ENCODE measurements at places on chromosomes 6 and 20.
A peak's percentile ranks its signal among the peaks of the same experiment; 100 is the strongest.

GRCh38 chr6:17057322-17057721, 44.5 kb upstream of the STMND1 start:
- no peak for DNase-seq

- DNase-seq = no peak
These were observed 115.2 kb downstream of the PSMB1 start for GRCh38 chr6:170437719-170438401.

DNA sequence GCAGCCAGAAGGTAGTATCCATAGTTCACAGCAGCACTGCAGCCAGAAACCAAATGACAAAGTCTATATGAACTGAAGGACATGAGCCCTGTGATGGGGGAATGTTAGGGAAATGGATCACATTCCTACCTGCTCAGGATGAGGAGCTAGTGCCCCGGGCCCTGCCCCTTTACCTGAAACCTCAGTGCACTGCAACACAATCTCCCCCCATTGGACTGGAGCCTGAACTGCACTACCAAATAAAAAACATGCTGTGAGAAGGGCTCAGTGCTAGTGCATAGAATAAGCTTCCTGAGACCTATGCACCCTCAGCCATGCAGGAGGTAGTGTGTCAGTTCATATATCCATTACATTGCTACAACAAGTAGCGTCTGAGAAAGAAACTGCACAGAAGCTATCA, 477.8 kb downstream of the HACE1 start:
- DNase-seq = no peak

GRCh38 chr20:12977328-12978125, 31.2 kb upstream of the SPTLC3 start:
- DNase-seq = no peak

GRCh38 chr6:34912715-34913464, 23.8 kb downstream of the ANKS1A start:
- DNase-seq = no peak

DNA sequence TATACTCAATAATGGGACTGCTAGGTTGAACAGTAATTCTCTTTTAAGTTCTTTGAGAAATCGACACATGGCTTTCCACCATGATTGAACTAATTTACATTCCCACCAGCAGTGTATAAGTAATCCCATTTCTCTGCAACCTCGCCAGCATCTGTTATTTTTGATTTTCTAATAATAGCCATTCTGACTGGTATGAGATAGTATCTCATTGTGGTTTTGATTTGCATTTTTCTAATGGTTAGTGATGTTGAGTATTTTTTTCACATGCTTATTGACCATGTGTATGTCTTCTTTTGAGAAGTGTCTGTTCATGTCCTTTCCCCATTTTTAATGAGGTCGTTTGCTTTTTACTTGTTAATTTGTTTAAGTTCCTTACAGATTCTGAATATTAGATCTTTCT, 66.5 kb downstream of the STK4 start:
- no peak for DNase-seq

DNA sequence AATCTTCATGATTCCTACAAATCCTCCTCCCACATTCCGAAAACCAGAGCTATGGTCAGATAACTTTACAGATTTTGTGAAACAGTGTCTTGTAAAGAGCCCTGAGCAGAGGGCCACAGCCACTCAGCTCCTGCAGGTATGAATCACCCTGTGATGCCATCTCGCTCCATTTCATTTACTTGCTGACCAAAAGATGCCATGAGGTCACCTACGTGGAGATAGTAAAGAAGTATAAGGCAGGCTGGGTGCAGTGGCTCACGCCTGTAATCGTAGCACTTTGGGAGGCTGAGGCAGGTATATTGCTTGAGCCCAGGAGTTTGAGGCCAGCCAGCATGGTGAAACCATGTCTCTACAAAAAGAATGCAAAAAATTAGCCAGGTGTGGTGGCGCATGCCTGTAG, 30.9 kb downstream of the STK4 start:
- no peak for DNase-seq

DNA sequence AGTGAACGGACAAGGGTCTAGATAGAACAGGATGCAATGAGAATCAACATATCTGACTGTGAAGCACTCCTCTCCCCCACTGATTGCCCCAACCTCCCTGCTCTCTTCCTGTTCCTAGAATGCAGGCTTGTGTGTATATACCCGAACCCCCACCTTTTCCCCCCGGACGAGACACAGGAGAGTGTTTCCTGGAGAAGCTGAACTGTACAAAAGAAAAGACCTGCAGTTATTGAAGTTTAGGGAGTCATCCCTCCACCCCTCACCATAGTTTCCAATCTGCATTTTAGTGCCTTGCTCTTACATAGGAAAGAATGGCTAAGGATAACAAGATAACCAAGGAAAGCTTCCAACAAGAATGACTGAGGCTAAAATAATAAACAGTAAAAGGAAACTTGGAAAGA, 55.5 kb upstream of the PDE10A start:
- no peak for DNase-seq

GRCh38 chr20:1863296-1863695, 31.9 kb upstream of the SIRPA start:
- DNase-seq = no peak

DNA sequence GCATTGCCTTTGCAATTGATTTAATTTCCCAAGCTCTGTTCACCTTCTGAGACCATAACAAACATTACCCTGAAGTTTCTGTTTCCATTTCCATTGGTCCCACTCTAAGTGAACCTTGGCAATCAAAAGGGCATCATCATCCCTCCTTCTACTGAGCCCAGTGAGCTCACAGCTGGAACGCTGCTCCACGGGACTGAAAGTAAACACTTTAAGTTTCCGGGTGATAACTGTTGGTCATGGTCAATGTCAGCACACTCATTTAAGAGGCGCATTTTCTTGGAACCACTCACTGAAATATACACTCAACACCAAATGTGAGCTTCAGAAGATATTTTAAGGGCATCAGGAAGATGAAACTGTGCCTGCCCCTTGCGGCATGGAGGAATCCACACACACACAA, 37.1 kb upstream of the RPS6KA2 start:
- DNase-seq = no peak

DNA sequence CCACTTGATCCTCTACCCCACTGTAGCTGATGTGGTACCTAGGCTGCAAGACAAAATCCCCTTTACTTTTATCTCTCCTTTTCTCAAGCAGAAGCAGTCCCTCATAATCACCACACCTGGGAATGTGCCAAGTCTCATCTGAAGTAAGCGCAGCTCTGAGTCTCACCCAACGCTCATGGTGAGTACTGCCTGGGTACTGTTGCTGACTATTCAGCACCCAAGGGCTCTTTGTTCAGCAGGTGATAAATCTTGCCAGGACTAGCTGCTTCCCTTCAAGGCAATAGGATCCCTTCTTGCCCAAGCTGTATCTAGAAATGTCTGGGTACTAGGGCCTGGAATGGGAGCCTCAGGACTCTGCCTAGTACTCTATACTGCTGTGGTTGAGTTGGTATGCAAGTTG, 70.9 kb downstream of the GCLC start:
- no peak for DNase-seq

- DNase-seq = no peak
These were observed 296.5 kb downstream of the SMOC2 start for GRCh38 chr6:168737481-168737880.

DNA sequence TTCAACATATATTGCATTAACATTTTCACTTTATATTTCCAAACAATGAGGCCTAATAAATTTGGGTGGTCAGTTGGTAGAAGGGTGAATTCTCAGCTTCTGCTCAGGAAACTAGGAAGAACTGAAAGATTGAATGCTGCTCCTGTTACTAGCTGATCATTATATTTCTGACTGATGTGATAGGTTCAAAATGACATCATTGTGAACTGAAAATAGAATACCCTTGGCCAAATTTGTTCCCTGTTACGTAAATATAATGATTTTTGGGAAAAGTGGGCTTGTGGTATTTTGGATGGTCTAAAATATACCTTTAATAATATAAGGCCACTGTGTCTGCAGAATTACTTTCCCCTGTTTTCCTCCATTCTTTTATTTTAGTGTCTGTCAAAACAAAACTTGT, 2.8 kb downstream of the UST start:
- DNase-seq = no peak

GRCh38 chr6:1770968-1771723, 161.4 kb downstream of the FOXC1 start:
- DNase-seq = no peak

GRCh38 chr6:42338744-42339222, 112.9 kb downstream of the TRERF1 start:
- no peak for DNase-seq

DNA sequence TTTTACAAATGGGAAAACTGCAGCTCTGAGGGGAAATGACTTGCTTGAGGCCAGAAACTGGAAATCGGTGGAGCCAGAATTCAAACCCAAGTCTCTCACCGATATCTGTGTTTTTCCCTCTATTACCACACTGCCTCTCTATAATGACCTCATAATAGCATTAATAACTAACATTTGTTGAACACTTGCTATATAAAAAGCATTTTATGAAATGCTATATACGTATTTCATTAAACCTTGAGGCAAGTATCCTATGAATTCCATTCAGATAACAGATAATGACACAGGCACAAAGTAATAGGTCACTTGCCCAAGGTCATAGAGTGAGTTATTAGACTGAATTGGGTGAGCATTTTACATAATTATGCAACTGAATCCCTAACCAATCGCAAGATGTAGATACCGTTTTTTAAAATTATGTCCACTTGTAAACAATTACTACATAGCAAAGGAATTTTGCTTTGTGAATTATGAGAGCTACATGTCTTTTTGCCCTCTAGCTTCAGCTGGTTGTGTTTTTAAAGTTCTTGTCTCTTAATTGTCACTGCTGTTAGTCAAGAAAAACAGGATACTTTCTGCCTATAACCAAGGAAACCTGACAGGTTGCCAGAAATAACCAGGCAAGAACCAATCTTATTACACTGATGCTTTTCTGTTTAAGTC, 4.7 kb downstream of the DSN1 start:
- DNase-seq = no peak

- DNase-seq = no peak
These were observed 537.7 kb downstream of the KIF16B start for GRCh38 chr20:16035576-16035975.

DNA sequence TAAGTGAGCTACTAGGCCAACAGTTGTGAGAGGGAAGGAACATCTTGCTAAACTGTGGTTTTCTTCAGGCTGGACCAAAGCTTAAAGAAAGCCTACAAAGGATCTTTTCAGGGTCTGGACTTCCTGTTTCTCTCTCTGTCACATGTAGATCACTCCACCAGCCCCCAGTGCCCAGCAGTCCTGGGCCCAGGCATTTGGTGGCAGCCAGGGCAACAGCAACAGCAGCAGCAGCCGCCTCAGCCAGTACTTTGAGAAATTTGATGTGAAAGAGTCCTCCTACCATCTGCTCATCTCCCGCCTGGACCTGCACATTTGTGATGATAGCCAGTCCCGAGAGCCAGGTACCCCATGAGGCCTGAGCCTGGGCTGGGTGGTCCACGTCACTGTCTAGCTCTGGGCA, 44.1 kb downstream of the BLTP3A start:
- no peak for DNase-seq

GRCh38 chr6:167094436-167094819, 28.5 kb upstream of the CCR6 start:
- no peak for DNase-seq

DNA sequence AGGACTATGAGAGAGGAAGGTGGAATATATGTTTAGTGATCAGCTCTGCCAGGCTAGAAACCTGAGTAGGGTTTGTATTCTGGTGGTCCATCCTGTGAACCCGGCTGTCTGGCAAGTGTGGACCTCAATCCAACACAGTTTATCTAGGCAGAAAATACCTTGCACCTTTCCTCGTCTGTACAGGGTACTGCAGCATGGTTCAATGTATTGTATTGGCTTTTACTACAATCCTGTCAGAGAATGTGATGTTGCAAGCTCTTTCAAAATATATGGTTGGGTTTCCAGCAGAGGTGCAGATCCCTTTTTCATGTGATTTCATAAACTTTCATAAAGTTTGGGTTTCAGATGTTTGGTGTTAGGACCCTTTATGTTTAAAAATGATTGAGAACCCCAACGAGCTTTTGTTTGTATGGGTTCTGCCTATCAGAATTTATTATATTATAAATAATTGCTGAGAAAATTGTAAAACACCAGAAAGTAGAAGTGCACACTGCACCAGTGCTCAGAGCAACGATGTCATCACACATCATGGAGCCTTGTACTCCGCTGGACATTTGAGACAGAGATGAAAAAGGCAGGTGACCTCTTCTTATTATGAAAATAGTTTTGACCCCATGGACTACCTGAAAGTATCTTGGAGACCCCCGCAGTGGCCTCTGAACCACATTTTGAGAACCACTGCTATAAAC, 106.6 kb downstream of the RTN4IP1 start:
- no peak for DNase-seq

- no peak for DNase-seq
These were observed 1.5 kb upstream of the CPNE5 start for GRCh38 chr6:36840432-36841403.

GRCh38 chr20:10453241-10453640, 18.1 kb downstream of the SLX4IP start:
- DNase-seq = no peak

- no peak for DNase-seq
These were observed 2.0 kb downstream of the SMIM29 start for GRCh38 chr6:34246563-34247391.

- no peak for DNase-seq
These were observed 8.8 kb downstream of the DDRGK1 start for GRCh38 chr20:3195590-3196237.

GRCh38 chr6:107103082-107103481, 12.2 kb downstream of the BEND3 start:
- no peak for DNase-seq

DNA sequence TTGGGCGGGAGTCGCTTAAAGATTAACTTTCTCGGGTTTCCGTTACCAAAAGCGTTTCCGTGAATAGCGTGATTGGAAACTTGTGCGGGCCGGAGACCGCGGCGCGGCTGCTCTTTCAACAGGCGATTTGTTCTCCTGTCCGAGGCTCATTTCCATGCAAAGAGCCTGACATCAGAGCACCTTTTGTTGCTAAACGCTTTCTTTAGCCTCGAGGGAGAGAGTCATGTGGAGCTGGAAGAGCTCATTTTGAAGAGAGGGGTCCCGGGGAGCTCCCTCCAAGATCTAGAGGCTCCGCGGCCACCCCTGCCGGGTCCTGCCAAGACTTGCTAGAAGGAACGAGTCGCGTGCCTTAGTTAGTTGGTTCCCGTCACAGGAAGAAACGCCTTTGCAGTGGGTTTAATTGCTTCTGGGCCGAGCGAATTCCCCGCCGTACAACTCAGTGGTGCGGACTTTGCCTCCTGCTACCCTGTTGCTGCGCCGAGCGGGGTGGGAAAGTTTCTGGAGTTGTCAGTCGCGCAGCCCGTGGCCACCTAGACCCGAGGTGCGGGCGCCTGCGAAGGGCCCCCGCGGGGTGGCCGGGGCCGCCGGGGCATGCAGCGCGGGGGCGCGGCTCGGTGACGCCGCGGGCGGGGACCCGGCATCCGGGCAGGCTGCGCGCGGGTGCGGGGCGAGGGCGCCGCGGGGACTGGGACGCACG, at the start of gene SASH1:
Gene SASH1, plus strand, starts transcription at position 489 of the 697 bp plus-strand sequence. CDS start 230 bp downstream, outside the sequence.
- peak; percentile 75 for DNase-seq

DNA sequence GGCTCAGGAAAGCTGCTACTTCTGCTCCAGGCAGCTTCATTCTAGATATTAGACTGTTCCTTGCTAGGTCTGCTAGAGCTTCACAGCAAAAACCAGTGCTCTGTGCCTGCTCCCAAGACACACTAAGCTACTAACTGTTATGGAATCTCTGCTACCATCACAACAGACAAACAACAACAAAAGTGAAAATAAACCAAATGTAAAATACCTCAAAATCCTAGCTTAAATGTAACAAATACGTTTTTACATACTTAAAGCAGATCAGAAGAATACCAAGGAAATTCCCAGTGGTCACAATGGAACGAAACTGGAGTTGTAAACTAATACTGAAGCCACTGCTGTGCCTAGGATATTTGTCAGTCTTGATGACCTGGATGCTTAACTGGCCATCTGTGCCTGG, 84.6 kb upstream of the EZR start:
- no peak for DNase-seq

Data from cortex of kidney (tissue), 1 donor.